ENCODE measurements at places on chromosomes 2 and 18. TPM values are rescaled to one million over a fixed set of nuclear protein-coding genes. Genes with fewer than 3 reads are reported as not detected.

- peak; percentile 69 for DNase-seq
Measured at GRCh38 chr2:21270708-21271122, 146.9 kb downstream of the TDRD15 start.

Gene PLCL1
- total RNA-seq: 2.9 TPM

DNA sequence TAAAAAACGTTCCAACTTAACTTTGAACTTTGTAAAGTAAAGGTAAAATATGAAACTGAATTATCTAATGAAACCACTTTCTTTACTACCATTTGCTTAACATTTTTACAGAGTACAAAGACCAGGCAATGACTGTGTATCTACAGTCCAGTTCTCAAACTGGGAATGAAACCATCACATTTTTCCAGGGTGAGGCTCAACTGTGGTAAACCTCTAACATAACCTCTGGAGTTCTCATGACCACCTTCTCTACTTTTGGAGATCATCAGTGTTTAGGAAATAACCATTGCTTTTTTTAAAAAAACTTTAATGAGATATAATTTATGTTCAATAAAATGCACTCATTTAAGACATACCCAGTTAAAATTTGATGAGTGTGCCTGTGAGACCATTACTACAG, 223.5 kb downstream of the RNF152 start:
- DNase-seq: no peak

DNA sequence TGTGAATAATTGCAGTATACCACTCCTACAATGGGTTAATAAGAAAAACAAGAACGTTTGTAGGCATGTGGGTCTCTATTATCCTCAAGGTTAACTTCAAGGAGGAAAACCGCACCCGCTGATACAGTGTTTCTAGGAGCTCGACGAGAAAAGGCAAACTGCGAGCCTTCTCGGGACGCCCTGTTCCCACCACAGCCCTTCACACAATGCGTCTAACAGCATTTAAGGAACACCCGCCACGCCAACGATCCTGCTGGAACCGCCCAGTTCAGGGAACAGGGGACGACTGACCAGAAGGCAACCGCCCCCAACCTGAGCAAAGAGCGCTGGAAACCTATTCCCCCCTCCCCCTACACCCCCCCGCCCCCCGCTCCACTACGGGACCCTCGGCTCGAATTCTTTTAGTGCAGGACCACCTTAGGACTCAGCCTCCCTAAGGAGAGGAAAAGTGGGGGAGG, 710 bp upstream of the TMSB10 start:
- peak; percentile 87 for DNase-seq

DNA sequence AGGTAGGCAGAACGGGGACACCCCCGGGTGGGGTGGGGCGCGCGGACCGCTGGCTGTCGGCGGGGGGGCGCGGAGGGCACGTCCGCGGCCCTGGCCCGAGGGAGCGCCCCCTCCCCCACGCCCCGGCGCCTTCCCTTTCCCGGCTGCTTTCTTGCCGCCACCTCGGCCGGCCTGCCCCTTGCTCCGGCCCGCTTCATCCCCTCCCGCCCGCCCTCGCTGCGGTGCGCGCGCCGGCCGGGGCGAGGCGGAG, 443 bp downstream of the VAPA start:
- DNase-seq: no peak
